Right ventricle myocardium inferior (tissue), 1 donor: ENCODE measurements at places on chromosomes 13 and 19. TPM values are rescaled to one million over a fixed set of nuclear protein-coding genes. Genes with fewer than 3 reads are reported as not detected.

- DNase-seq = no peak
These were observed 110.2 kb upstream of the TSHZ3 start for GRCh38 chr19:31459430-31459829.

- DNase-seq = no peak
These were observed 282.0 kb downstream of the DNAJC15 start for GRCh38 chr13:43305416-43305815.

GRCh38 chr19:4058693-4059452, 7.8 kb downstream of the ZBTB7A start:
- DNase-seq = no peak

GRCh38 chr19:4457654-4458395, at the start of gene UBXN6:
Gene UBXN6, minus strand, starts transcription at chr19:4457794. Its CDS starts 97 bp downstream, at chr19:4457697.
- DNase-seq = peak; percentile 100

GRCh38 chr19:4712771-4713170, 10.9 kb downstream of the DPP9 start:
- DNase-seq = no peak

GRCh38 chr13:101626925-101627555, 174.6 kb downstream of the ITGBL1 start:
- no peak for DNase-seq

DNA sequence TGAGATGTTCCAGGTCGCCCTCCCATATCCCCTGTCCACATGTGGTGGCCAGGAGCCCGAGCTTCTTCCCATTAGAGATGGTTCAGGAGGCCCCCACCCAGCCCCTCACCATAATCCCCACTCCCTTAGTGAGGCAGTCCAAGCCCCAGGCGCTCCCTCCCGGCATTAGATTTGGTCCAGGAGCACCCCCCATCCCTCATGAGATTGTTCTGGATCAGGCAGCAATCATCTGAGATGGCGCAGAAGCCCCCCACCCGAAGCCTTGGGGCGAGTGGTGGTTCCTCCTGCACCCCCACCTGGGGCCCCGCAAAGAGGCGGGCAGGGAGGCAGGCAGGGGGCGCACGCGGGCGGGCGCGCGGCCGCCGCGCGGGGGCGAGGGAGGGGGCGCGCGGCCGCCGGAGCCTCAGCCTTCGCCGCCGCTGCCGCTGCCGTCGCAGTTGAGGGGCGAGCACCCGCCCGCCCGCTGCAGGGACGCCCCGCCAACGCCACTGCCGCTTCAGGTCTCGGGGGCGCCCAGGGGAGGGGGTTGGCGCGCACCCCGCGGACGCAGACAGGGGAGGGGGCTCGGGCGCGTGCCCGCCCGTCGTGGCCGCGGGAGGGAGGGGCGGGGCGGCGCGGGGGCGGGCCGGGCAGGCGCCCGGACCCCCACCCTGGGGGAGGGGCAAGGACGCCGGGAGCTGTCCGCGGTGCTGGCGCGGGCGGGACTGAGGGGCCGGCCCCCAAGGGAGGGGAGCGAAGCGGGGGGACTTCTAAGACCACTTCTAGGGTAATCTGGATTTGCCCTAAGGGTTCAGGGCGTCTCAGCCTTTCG, 46.4 kb upstream of the SHKBP1 start:
- no peak for DNase-seq

- no peak for DNase-seq
These were observed 40.0 kb upstream of the TPP2 start for GRCh38 chr13:102556806-102557205.

- no peak for DNase-seq
These were observed 1718.7 kb downstream of the EFNB2 start for GRCh38 chr13:104816726-104817125.

DNA sequence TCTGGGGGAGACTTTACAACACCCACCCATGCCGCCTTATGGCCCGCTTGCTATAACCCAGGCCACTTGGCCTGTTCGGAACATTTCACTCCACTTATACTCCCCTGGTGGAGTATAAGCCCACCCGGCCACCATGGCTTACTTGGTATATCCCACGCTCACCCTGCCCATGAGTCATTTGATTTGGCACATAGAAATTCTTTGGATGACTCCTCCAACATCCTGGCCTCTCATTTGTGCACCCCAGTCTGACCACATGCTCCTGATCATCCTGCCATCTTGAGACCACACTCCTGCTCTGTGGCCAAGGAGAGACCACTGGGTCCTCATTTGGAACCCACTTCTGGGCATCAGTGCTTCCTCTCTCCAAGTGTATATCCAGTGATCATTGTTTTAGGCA, 5.2 kb downstream of the SPACA6 start:
- no peak for DNase-seq

GRCh38 chr13:75305059-75305458, 176.9 kb downstream of the TBC1D4 start:
- DNase-seq = no peak

GRCh38 chr13:76489274-76489673, 396.9 kb downstream of the KCTD12 start:
- DNase-seq = no peak

- no peak for DNase-seq
These were observed 139.6 kb upstream of the HTR2A start for GRCh38 chr13:47036294-47037008.

GRCh38 chr19:14599548-14600147, 16.8 kb downstream of the CLEC17A start:
- DNase-seq = no peak

- no peak for DNase-seq
These were observed 42.1 kb upstream of the ZNF486 start for GRCh38 chr19:20124879-20125278.

- DNase-seq = no peak
These were observed 48.0 kb downstream of the RFC3 start for GRCh38 chr13:33865945-33866344.

- DNase-seq = peak; percentile 93
These were observed 9.1 kb downstream of the MAST1 start for GRCh38 chr19:12847159-12848139.

- DNase-seq = no peak
These were observed 5.4 kb downstream of the RSPH6A start for GRCh38 chr19:45809643-45810159.

DNA sequence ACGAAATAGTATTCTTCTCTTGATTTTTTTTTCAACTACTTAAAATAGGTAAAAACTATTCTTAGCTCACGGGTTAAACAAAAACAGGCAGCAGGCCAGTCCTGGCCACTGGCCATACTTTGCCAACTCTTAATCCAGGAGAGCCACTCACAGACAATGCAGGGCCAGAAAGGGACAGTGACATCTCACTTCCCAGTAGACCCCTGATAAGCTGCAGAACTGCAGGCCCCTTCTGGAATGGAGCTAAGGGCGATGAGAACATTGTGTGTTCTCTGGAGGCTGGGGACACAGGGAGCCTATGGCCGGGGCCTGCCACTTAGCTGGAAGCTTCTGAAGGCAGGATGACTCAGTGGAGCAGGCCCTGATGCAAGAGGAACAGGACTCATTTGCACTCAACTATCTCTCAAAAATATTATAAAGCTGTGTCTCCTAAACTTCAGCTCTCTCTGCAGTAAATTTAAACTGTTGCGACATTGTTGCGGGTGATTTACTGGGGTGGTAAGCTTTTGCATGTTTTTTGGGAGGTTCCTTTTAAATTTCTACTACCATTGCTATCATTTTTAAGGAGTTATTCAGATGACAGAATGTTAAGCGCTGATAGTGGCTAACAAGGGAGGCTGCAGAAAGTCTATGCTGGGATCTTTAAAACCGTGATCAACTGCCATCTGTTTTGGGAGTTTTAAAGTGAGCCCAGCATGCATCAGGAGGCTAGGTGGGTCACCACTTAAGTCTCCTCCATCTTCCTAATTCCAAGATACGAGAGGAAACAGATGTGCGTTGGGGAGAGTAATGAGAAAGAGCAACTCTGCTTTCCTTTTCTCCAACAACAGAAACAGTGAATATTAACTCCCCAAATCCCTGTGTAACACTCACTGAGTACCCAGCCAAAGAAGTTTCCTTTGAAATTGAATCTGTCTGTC, 33.2 kb upstream of the KATNAL1 start:
- peak; percentile 83 for DNase-seq

GRCh38 chr13:48231933-48232332, 1.1 kb upstream of the ITM2B start:
- DNase-seq = no peak

DNA sequence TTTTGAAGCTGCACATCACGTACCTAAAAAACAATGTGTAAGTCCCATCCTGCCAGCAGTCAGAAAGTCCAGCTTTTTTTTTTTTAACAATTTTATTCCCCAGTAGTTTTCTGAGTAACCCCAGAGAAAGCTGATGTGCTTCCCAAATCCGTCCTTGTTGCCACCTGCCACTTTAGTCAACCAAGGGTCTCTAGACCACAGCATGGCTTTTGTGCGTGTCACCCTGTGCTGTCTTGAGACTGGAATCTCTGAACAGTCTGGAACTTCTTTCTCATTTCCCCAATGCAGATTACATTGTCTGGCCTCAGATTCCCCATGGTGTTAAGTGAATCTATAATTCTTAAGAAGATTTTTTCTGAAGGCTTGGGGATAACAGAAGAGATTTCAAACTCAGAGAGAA, 289.2 kb upstream of the KLF12 start:
- no peak for DNase-seq

- no peak for DNase-seq
These were observed 43.7 kb downstream of the BBC3 start for GRCh38 chr19:47187335-47187655.

- no peak for DNase-seq
These were observed 24.3 kb downstream of the ARL11 start for GRCh38 chr13:49652355-49653305.

DNA sequence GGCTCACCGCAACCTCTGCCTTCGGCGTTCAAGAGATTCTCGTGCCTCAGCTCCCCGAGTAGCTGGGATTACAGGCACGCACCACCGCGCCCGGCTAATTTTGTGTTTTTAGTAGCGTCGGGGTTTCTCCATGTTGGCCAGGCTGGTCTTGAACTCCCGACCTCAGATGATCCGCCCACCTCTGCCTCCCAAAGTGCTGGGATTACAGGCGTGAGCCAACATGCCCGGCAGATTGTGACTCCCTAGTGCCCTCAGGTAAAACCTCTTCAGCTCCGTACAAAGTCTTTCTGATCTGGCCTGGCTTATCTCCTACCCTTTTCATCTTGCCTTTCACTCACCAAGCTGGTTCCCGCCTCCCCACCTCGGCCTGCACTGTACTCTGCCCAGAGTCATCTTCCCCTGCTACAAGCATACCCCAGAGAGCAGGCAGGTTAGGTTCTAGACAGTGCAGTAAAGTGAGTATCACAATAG, 15.0 kb downstream of the BICRA start:
- no peak for DNase-seq

GRCh38 chr13:107531816-107532215, 683.5 kb downstream of the LIG4 start:
- no peak for DNase-seq

GRCh38 chr13:110826861-110827672, 87.8 kb downstream of the ANKRD10 start:
- DNase-seq = no peak

- DNase-seq = no peak
These were observed 90.6 kb downstream of the PCDH9 start for GRCh38 chr13:67139551-67139950.

- DNase-seq = no peak
These were observed 255.4 kb downstream of the COG6 start for GRCh38 chr13:39910833-39911232.

DNA sequence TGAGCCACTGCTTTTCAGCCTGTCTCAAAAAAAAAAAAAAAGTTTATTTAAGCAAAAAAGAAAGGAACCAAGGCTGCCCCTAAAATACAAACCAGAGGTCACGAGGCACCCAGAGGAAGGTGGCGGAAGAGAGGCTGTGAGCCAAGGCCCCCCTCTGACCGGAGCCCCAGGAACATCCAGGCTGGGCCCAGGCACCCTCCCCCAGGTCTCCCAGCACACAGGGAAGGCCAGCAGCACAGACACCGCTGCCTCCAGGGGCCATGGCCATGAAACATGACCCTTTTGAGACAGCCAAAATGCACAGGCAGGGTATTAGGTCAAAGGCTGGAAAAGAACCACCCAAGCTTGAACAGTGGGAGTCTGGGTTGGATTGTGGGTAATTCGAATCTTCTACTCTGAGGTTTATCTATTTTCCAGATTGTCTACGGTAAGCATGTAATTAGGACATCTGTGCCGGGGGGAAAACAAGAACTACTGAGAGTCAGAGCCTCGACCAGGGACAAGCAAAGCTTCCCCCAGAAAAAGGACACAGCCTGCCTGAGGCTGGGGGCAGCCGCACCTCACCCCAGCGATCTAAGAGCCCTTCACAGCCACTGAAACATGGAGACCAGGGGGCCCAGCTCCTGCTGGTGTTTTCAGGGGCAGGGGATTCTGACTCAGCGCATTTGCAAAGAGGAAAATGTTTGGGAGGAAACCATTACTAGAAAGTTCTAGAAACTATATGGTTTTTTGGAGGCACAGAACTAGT, 8.4 kb downstream of the PEX11G start:
- no peak for DNase-seq

DNA sequence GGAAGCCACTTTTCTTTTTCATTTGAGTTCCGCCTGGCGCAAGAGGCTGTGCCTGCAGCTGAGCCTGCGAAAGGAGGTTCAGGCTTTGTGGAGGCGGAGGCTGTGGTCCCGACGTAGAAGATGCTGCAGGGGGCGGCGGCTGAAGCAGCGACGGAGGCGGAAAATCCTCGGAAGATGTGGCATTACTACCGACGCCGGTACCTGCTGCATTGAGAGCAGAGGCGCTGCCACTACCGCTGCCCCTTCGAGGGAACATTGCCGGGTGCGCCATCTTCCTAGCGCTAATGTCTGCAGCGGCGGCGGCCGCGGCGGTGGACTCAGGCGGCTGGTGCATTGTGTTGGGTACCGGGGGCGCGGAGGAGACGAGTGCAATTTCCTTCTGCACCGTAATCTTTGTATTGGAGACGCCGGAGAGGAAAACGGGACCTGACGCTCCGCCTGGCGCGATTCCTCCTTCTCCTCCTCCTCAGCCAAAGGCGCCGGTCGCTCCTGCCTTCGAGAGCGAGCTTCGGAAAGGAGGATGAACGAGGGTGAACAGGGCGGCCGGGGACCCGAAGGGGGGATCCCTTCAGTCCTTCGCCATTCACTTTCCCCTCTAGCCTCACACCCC, at the start of gene TSC22D1:
Gene TSC22D1 (minus strand): TSS at position 590 of the 610 bp plus-strand sequence. CDS start 256 bp downstream, at position 334.
- DNase-seq = peak; percentile 75

ATP8A2 gene
- total RNA-seq = 0.11 TPM

SELENOV gene
- not detected for total RNA-seq

KIRREL2 gene
- not detected for total RNA-seq

ZAR1L gene
- not detected for total RNA-seq

SULT2A1 gene
- total RNA-seq = not detected

ITGBL1 gene
- 8.6 TPM for total RNA-seq

MRPL54 gene
- total RNA-seq = 73.8 TPM

WDR62 gene
- 25.5 TPM for total RNA-seq

KLF16 gene
- 11.0 TPM for total RNA-seq

CATSPERD gene
- total RNA-seq = not detected

IL11 gene
- not detected for total RNA-seq

ZNF534 gene
- total RNA-seq = 0.24 TPM

ZNF723 gene
- not detected for total RNA-seq

PROSER3 gene
- total RNA-seq = 5.1 TPM

SRRM5 gene
- 0.16 TPM for total RNA-seq

SIGLEC12 gene
- total RNA-seq = 0.19 TPM

ZNF83 gene
- total RNA-seq = 13.0 TPM
